ENCODE measurements at places on chromosomes 5 and 9. TPM values are rescaled to one million over a fixed set of nuclear protein-coding genes. Genes with fewer than 3 reads are reported as not detected.

Gene PCDH1
- 6.3 TPM for total RNA-seq

Gene CARD6
- total RNA-seq: 13.0 TPM

Gene TBC1D9B
- 87.6 TPM for total RNA-seq

Gene ATOX1
- 51.4 TPM for total RNA-seq

Gene CTNNAL1
- total RNA-seq: 35.9 TPM

Gene ARHGEF37
- total RNA-seq: 7.1 TPM

Gene PPP3R2
- not detected for total RNA-seq

Gene CNTFR
- total RNA-seq: not detected

Gene SNX18
- total RNA-seq: 88.7 TPM
